Glomerular endothelial cell (primary cell): ENCODE measurements at places on chromosomes 3 and 15. TPM values are rescaled to one million over a fixed set of nuclear protein-coding genes. Genes with fewer than 3 reads are reported as not detected.

The TUBGCP4 gene
- 9.0 and 11.3 TPM in 2 replicates for total RNA-seq

- DNase-seq: no peak
Measured at GRCh38 chr3:18111796-18112232, 313.3 kb downstream of the SATB1 start.

The GASK1A gene
- total RNA-seq: not detected in 2 replicates

GRCh38 chr15:47725906-47726305 lies 8.6 kb downstream of the SEMA6D start:
- DNase-seq: no peak
